Right forelimb (tissue), 1 donor: ENCODE measurements at places on chromosomes 1 and 21.

DNA sequence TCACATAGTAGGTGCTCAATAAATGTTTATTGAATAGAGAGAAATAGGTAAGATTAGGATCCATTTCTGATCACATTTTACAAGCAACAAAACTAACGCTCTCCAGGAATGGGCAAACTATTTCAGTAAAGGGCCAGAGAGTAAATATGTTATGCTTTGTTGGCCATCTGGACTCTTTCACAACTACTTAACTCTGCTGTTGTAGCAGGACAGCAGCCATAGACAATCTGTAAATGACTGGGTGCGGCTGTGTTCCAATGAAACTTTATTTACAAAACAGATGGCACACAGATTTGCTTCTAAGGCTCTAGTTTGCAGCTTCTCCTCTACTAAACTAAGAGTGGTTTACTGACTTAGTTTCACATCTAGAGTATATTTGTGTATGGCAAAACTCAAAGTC, 83.0 kb upstream of the BACH1 start:
- DNase-seq = no peak

DNA sequence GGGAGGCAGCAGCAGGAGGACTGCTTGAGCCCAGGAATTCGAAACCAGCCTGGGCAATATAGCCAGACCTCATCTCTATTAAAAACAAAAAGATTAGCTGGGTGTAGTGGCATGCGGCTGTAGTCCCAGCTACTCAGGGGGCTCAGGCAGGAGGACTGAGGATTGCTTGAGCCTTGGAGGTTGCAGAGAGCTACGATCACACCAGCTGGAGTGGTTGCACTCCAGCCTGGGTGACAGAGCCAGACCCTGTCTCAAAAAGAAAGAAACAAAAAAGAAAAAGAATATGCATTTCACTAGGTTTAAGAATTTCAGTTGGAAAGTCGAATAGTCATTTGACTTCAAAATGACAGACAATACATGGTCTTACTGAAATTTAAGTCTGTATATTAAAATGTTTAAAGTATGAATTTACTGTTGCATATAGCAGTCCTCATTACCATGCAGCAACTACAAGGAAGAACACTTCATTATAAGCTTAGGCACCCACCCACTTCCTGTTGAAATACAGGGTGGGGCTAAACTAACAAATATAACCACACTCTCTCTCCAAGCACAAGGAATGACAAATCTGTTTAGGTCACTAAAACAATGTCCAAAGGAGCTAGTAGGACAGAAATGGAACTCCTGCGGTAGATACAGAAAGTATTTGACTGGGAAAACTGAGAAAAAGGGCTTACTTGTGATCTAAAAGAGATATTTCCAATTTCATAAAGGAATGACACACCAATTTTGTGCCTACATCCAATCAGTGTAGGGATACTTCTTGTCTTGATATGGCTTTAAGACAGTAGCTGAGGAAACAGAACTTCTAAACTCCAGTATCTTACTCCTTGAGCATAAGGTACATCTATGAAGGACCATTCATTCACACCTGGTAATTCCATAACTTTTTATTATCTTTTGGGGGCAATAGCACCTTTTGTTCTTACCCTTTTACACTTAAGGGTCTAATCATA, 44.1 kb downstream of the GPR3 start:
- no peak for DNase-seq

DNA sequence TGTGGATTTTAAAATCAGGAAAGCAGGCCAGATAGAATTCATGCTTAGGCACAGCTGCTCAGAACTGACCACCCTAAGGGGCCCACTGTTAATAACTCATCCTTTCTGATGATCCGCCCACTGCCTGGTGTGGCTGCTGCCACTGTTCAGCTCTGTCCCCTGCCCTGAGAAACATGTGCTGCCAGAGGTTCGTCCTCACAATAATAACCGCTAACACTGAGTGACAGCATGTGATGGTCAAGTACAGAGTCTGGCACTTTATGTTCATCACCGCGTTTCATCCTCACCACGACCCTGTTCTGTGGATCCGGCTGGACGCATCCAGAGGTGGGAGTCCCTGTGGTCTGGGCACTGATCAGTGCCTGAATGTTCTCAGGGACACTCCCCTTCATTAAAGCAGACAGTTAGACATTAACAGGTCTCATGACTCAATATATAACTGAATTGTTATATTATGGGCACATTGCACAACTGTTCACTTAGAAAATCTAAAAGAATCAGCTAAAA, 108.6 kb downstream of the SIM2 start:
- no peak for DNase-seq

DNA sequence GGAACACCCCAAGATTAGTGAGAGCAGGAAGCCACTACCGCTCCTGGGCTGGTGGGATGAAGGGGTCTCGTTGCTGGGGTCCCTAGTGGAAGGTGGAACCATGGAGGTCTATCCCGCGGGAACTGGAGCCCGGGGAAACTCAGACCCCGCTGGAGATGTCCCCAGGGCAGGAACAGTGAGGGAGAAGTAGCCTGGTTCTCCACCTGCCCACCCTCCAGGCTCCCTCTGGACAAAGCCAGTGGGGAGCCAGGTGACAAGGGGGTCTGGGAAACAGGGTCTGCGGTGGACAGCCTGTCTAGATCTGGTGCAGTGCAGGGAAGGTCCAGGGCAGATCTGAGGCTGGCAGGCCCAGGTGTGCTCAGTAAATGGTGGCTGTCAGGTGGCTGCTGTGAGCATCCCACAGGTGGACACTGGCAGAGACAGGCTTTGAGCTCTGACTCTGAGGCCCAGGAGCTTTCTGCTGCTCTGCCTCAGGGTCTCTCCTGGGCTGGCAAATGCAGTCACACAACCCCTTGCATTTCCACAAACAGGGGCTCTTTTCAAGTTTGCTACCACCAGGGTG, 88.0 kb upstream of the TLR5 start:
- DNase-seq = peak; percentile 34

- DNase-seq = no peak
These were observed 90.4 kb upstream of the PLPPR4 start for GRCh38 chr1:99173900-99174299.

GRCh38 chr21:43937051-43937832, 72.2 kb downstream of the AGPAT3 start:
- no peak for DNase-seq
